ENCODE measurements at places on chromosomes 7 and 10. TPM values are rescaled to one million over a fixed set of nuclear protein-coding genes. Genes with fewer than 3 reads are reported as not detected.

Gene CDC123
- 95.2 TPM for total RNA-seq

GRCh38 chr10:17029581-17030271 is 99.9 kb downstream of the CUBN start:
- peak; percentile 88 for DNase-seq

DNA sequence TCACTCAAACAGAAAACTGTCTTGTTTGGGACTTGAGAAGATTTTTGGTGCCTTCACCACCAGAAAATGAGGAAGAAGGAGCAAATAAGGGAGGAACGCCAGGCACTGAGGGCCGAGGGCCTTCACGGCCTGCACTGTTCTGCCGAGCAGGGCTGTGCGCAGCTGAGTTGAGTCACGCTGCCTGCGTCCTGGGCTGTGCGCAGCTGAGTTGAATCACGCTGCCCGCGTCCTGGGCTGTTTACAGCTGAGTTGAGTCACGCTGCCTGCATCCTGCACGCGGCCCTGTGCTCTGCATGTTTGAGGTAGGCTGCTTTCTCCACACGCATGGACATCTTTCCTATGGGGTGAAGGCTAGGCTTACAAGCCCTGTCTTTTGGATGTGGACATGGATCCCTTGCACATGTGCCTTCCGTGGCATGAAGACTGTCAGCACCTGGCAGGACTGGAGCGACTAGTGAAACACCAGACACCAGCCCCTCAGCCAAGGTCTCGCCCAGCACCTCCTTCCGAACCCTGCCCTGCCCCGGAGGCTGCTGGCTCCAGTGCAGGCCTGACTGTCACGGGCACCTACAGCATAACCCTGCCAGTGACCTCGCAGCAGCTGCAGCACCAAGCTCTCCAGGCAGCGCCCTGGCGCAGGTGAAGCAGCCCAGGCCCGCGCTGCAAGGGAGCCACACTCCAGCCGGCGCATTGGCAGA is 96.7 kb downstream of the HTR5A start:
- DNase-seq: peak; percentile 79

GRCh38 chr7:71486856-71487628 is 355.1 kb downstream of the GALNT17 start:
- no peak for DNase-seq

DNA sequence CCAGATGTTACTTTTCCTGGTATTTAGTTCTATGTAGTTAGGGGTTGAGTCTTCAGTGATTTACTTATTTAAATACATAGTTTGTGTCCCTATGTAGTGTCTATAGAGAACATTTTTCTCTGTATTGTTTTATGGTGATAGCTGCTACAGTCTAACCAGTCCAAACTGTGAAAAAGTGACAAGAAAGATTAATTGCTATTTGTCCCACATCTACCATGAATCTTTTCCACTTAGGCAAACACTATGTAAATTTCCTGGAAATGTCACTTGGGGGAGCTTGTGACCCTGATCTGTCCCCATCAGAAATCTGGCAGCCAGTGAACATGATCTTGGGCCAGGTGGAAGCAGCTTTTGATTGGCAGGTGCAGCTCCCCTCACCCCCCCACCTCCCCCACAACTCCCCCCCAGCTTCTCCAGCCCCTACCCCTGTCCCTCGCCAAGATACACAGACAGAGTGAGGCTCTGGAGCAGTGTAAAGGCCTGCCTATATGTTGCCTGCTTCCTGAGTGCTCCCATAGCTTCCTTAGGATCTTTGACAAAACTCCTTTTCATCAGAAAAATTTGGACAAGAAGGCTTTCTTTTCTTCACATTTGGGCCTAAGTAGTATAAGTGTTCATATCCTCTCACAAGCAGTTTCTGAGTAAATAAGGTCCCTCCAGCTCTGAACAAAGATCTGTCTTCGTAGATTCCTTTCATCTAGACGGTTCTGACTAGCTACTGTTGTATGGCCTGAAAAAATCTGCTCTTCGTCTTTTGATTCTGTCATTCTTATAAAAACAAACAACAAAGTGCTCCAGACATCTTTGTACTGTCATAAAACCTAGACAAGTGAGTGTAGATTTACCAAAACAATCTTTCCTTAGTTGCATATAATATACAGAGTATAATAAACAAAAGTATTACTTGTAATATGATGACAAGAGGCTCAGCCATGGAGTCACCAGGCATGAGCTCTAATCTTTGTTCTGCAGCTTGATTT is 31.5 kb upstream of the SLC13A1 start:
- DNase-seq: no peak

Gene ICA1
- total RNA-seq: 2.7 TPM
